ENCODE measurements at places on chromosomes 2 and 18.

GRCh38 chr2:184799379-184799778 lies 201.1 kb downstream of the ZNF804A start:
- no peak overlapping the region for H3K27ac ChIP-seq
- no peaks in the 10 kb centered on the region for H3K36me3 ChIP-seq
- no peak for DNase-seq
- no peaks in the 10 kb centered on the region for H3K27me3 ChIP-seq
- H3K4me3 ChIP-seq, result no peak overlapping the region

- H3K27ac ChIP-seq, result no peak overlapping the region
- no peak overlapping the region for H3K4me3 ChIP-seq
- H3K4me1 ChIP-seq, result no peaks in the 10 kb centered on the region
Measured at GRCh38 chr2:237283131-237283928, 130.6 kb downstream of the COL6A3 start.

GRCh38 chr2:239288951-239289511 lies 111.8 kb downstream of the HDAC4 start:
- no peak overlapping the region for H3K4me3 ChIP-seq
- DNase-seq, result no peak

- peaks cover 7% of the 10 kb centered on the region for H3K4me1 ChIP-seq
- no peak overlapping the region for H3K27ac ChIP-seq
- no peaks in the 10 kb centered on the region for H3K27me3 ChIP-seq
- peaks cover 26% of the 10 kb centered on the region for H3K36me3 ChIP-seq
- no peak overlapping the region for H3K4me3 ChIP-seq
Measured at GRCh38 chr2:183019718-183020442, 18.4 kb downstream of the NCKAP1 start.

GRCh38 chr2:11678306-11678960 lies 8.4 kb upstream of the NTSR2 start:
- peaks cover 54% of the 10 kb centered on the region for H3K27me3 ChIP-seq
- DNase-seq, result no peak
- peaks cover 8% of the 10 kb centered on the region for H3K4me1 ChIP-seq
- H3K27ac ChIP-seq, result no peak overlapping the region

DNA sequence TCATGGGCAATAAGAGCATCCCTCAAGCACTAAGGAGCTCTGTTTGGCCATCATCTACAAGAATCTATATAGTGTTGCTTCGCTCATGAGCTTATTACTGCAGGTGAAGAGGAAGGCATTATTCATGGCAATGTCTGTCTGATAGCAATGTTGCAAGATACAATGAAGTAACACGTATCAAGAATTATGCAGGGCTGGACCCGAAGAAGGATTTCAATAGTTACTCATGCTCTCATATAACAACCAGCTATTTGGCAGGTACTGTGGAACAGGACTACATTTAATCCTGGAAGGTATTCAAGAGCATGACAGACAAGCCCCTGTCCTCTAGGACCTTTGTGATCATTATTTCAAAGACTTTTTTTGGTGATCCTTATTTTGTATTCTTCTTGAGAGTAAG lies 109.6 kb downstream of the LAMA3 start:
- H3K27me3 ChIP-seq, result peaks cover 7% of the 10 kb centered on the region
- H3K36me3 ChIP-seq, result no peaks in the 10 kb centered on the region
- no peak overlapping the region for H3K4me3 ChIP-seq
- no peak overlapping the region for H3K27ac ChIP-seq
- DNase-seq, result no peak
- H3K4me1 ChIP-seq, result no peaks in the 10 kb centered on the region

- H3K4me1 ChIP-seq, result peaks cover 8% of the 10 kb centered on the region
- H3K4me3 ChIP-seq, result no peak overlapping the region
- no peak overlapping the region for H3K27ac ChIP-seq
- no peak for DNase-seq
Measured at GRCh38 chr2:166516712-166517303, 22.8 kb upstream of the SCN7A start.

- no peak for DNase-seq
- H3K4me3 ChIP-seq, result no peak overlapping the region
- H3K4me1 ChIP-seq, result peaks cover 3% of the 10 kb centered on the region
- H3K27ac ChIP-seq, result no peak overlapping the region
Measured at GRCh38 chr2:206799083-206799482, 33.7 kb downstream of the FASTKD2 start.

GRCh38 chr2:31987454-31988220 lies 23.2 kb downstream of the MEMO1 start:
- peaks cover 8% of the 10 kb centered on the region for H3K36me3 ChIP-seq
- H3K4me3 ChIP-seq, result no peak overlapping the region
- no peak for DNase-seq
- H3K4me1 ChIP-seq, result peaks cover 5% of the 10 kb centered on the region
- no peaks in the 10 kb centered on the region for H3K27me3 ChIP-seq

DNA sequence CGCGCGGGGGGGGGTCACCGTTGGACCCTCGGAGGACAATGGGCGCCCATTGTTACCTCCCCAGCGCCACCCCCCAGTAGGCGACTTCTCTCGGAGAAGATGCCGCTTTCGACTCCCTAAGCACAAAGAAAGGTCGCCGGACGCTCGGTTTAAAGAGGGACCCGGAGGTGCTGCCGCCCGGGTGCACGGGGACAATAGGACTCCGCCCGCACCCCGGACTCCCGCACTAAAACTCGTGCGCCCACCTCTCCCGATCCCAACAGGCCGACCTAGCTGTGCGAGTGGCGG lies 318 bp upstream of the CDC42EP3 start:
- H3K4me3 ChIP-seq, result peak overlapping the region; percentile 79
- H3K27me3 ChIP-seq, result no peaks in the 10 kb centered on the region
- H3K36me3 ChIP-seq, result peaks cover 4% of the 10 kb centered on the region
- peaks cover 47% of the 10 kb centered on the region for H3K4me1 ChIP-seq
- H3K27ac ChIP-seq, result peak overlapping the region; percentile 96
- DNase-seq, result no peak

- H3K27ac ChIP-seq, result peak overlapping the region; percentile 90
- no peak for DNase-seq
- no peaks in the 10 kb centered on the region for H3K36me3 ChIP-seq
Measured at GRCh38 chr18:54948350-54948837, 10.9 kb downstream of the CCDC68 start.

GRCh38 chr2:183946193-183946592 lies 652.1 kb upstream of the ZNF804A start:
- no peak overlapping the region for H3K27ac ChIP-seq
- H3K4me1 ChIP-seq, result no peaks in the 10 kb centered on the region
- DNase-seq, result no peak
- H3K27me3 ChIP-seq, result no peaks in the 10 kb centered on the region
- no peak overlapping the region for H3K4me3 ChIP-seq
- no peaks in the 10 kb centered on the region for H3K36me3 ChIP-seq

DNA sequence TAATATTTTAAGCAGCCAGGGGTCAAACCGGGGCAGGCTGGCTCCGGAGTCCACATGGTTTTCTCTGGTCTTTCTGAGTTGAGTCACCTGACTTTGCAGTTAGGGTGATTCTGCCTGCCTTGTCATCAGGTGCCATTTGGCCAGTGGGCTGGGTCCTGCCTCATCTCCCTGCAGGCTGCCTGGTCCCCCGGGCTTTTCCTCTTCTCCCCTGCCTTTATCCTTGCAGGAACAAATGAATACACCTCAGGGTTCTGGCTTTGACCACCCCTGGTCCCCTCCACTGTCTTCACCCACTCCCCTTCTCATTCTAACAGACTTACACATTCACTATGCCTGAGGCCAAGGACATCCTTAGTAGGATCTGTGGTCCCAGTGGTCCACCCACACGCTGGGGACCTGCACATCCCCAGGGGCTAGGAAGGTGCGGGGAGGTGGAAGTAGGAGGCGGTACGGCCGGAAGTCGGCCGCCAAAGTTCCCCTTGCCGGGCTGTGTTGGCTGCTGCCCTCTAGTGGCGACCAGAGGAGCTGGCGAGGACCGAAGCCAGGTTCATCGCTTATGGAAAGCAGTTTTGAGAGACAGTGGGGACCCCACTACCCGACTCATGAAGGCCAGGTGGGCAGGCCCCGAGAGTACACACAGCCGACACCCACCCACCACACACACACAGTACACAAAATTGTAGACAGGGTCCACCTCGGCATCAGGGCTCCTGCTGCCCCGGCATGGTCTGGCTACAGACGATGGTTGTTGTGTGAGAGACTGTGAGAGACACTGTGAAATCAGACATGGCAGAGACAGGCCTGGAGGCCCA lies 6.3 kb upstream of the TEX261 start:
- no peak overlapping the region for H3K27ac ChIP-seq
- DNase-seq, result peak; percentile 46
- peaks cover 2% of the 10 kb centered on the region for H3K4me1 ChIP-seq

GRCh38 chr2:234795272-234795920 lies 156.4 kb upstream of the SH3BP4 start:
- H3K4me1 ChIP-seq, result peaks cover 15% of the 10 kb centered on the region
- peaks cover 8% of the 10 kb centered on the region for H3K27me3 ChIP-seq
- H3K36me3 ChIP-seq, result no peaks in the 10 kb centered on the region
- no peak for DNase-seq

DNA sequence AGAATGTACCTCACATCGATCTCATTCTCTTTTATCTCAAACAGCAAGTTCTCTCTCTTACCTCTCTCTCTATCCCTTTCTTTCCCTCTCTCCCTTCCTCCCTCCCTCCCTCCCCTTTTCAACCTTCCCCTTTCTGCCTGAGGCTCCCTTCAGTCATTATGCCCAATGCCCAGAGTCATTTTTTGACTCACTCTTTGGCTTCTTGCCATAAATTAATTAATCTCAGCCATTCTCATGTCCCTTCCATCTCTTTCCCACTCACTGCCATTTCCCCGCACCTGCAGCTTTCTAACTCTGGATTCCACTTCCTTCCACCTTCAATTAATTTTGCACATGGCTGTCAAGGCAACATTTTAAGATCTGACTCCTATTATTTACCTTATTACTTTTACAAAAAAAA lies 60.1 kb downstream of the EVA1A start:
- no peak overlapping the region for H3K27ac ChIP-seq
- DNase-seq, result no peak
- H3K4me3 ChIP-seq, result no peak overlapping the region
- no peaks in the 10 kb centered on the region for H3K36me3 ChIP-seq
- no peaks in the 10 kb centered on the region for H3K27me3 ChIP-seq

GRCh38 chr2:203280428-203281064 lies 41.7 kb downstream of the CYP20A1 start:
- H3K4me3 ChIP-seq, result no peak overlapping the region
- H3K36me3 ChIP-seq, result peaks cover 15% of the 10 kb centered on the region
- H3K27me3 ChIP-seq, result no peaks in the 10 kb centered on the region
- H3K27ac ChIP-seq, result no peak overlapping the region
- DNase-seq, result no peak

GRCh38 chr18:36745219-36745975 lies 83.4 kb downstream of the TPGS2 start:
- no peak for DNase-seq
- no peaks in the 10 kb centered on the region for H3K36me3 ChIP-seq
- H3K4me3 ChIP-seq, result no peak overlapping the region
- H3K27me3 ChIP-seq, result peaks cover 2% of the 10 kb centered on the region

DNA sequence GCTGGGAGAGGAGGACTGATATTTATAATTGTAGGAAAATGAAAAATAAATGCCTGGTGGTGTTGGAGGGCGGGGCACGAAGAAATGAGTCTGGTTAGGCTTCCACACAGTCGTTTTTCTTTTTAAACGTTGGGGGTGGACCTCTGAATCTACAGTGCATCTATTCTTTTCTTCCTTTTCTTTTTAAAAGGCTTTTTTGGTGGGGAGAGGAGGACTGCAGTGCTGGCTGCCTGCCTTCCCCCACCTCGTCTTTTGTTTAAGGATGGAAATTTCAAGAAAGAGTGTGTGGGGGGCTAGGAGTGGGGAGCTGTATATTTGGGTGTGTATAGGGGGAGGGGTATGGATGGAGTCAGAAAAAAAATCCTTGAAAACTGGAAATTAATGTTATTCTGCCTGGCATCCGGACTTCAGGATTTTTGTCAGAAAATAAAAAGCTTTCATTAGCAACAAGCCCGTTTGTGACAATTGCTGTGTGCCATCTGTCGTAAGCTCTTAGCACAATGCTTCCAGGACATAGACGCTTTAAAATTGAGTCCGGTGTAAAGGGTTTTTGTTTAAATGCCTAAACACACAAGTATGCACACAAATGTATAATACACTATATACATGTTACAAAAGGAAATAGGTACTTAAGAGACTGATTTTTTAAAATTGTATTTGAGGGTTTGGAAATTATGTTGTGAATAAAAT lies 1.1 kb downstream of the MAP2 start:
- H3K4me3 ChIP-seq, result peak overlapping the region; percentile 85
- no peak overlapping the region for H3K27ac ChIP-seq
- DNase-seq, result no peak
- H3K36me3 ChIP-seq, result no peaks in the 10 kb centered on the region
- H3K27me3 ChIP-seq, result peaks cover 10% of the 10 kb centered on the region

GRCh38 chr18:5744659-5745058 lies 150.7 kb downstream of the TMEM200C start:
- no peaks in the 10 kb centered on the region for H3K36me3 ChIP-seq
- no peak overlapping the region for H3K27ac ChIP-seq
- H3K27me3 ChIP-seq, result no peaks in the 10 kb centered on the region
- peaks cover 4% of the 10 kb centered on the region for H3K4me1 ChIP-seq
- H3K4me3 ChIP-seq, result no peak overlapping the region
